ENCODE measurements at places on chromosomes 12 and 14.

- DNase-seq = no peak
These were observed 244.7 kb downstream of the C12orf75 start for GRCh38 chr12:105575235-105575634.

DNA sequence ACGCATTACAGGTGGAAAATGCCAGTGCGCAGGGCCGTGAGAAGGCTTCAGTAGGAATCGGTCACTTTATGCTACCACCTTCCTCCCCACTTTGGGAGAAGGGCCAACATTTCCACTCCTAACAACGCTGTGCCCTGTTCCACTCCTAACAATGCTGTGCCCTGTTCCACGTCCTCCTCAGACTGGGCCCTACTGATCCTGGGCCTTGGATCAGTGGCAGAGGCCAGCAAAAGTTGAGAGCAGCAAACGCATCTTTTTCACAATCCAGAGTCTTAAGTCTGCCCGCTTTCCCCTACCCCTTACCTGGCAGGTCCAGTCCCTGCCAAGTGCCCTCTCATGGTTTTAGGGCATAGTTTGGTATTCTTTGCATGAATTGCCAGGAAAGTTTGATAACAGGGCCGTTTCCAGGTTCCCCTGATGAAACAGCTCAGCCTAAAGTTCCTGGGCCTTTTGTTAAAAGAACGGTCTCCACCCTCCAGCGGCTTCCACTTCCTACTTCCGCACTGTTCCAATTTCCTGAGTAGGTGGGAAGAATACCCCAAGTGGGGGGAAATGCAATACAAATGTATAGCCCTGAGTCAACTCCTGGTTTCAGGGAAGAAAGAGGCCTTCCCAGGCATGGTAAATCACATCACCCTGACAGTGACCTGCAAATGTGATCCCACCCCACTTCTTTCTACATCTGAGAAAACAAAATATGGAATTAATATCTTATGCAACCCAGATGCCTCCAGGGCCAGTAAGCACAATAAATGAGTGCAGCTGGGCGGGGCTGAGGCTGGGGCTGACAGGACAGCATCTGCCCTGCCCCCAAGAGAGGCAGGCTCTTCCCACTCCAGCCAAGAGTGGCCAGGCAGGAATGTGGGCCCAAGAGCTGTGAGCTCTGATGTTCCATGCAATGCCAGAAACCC, 15.0 kb downstream of the KCTD10 start:
- peak; percentile 67 for DNase-seq

DNA sequence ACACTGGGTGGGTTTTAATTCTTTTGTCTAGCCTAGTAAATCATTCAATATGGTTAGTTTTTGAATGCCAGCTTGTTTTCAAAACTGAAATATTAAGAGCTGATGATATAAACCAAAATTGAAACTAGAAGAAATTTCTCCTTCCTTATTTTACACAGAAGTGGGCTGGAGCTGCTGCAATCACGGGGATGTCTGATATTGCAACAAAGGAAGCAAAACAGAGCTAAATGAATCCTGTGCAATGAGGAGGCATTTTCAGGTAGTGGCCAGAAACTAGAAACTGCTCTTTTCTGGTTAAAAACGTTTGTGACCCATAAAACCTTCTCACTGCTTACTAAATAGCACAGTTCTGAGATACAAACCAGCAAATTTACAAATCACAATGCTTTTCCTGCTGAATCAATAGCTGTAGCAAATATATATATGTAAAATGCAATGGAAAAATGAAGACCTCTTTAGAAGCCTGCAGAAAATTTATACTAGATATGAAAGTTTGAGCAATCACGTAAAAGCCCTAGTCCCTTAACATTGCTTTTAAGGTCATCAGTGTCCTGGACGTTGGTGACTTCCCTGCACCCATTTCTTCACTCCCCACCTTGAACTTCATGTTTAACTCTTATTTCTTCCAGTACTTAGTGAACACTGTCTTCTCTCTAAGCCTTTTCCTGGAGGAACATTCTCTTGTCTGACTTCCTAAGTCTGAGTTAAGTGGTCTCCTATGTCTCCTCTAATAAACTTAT, 15.9 kb upstream of the LRRK2 start:
- no peak for DNase-seq

- DNase-seq = no peak
These were observed 11.5 kb downstream of the ISCA2 start for GRCh38 chr14:74504874-74505720.

DNA sequence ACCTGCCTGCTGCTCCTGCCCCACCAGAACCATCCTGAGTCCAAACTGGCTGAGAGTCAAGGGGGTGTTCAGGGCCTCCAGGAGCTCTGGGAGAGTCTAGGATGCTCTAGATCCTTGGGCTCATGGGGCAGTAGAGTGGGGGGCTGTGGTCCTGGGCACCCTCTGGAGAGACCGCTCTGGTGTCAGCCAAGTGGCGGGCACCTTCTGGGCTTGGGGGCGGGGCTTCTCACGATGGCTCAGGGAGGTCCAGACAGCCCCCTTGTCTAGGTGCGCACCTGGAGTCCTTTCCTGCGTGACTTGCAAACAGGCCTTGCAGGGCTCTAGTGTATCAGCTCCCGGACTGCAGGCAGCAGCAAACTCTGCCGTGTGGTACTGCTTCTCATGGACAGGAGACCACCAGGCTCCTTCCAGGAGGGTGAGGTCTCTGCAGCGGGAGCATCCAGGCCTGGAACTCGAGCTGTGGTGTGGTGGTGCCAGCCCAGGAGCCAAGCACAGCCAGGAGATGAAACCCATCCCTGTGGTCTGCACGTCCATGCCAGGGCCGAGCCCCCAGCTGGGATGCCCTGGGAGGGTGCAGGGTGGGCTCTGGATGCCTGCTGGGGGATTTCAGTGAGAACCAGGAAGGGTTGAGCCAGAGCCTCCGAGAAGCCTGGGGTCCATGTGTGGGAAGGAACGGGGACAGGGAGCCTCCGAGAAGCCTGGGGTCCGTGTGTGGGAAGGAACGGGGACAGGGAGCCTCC, 15.0 kb downstream of the PACS2 start:
- no peak for DNase-seq

- no peak for DNase-seq
These were observed 392.0 kb downstream of the FUT8 start for GRCh38 chr14:65804439-65805112.

DNA sequence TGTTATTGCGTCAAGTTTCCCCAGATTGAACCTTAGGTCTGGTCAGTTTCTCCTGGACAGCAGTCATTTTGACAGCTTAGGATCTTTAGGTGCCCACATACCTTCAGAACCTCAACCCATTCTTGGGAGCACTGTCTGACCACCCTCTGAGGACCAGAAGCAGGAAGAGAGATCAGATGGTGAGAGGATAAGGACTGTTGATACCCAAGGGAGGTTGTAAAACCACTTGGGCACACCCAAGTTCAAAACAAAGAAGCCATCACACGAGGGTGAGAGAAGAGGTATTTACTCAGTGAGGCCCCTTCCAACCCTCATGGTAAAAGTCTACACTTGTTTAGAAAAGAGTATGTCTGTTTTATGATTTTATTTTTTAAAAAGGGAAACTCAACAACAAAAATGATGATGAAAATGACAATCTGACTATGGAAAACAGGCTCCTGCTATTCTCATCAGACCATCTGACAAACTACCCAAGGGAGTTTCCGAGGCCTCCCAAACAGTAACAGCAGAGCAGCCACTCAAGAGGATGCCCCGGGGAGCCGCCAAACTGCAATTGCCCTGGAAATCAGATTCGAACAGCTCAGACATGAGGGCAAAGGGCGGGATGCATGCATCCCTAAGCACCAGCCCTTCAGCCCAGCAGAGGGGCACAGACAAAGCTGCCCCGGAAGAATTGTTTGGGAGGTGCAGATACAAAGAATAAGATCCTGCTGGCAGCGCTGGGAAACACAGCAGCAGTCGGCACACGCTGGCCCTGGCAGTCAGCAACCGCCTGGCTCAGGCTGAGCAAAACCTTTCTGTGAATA, 162.6 kb upstream of the PLEKHG7 start:
- DNase-seq = peak; percentile 43

DNA sequence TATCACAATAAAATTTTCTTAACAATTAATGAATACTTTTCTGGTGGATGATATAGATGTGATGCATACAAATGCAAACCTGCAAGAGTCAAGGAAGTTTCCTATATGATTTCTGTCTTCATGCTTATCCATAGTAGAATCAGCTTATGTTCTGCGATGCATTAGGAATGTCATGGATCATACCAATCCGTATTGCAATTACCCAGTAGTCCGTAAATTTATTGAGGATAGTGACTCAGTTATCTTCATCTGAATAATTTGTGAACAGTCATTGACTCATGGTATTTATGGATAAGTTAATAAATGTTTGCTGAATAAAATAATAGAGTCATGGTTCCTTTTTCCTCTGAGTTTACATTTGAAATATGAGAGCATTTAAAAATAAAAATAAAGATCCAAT, 483.4 kb downstream of the LRFN5 start:
- no peak for DNase-seq

DNA sequence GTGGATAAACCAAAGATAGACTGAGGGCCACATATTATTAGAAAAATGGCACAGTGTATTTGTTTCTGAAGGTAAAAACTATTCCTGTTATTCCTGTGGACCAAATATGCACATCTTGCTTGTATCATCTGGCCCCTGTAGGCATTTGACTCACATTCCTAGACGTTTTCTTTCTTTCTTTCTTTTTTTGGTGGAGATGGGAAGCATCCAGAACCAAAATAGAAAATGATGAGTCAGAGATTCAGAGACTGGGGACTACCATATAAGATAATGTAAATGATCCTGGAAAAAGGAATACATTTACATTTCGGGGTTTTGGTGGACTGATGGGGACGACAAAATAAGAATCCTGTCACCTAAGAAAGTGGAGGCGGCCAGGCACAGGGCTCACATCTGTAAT, 24.2 kb downstream of the TRIM9 start:
- DNase-seq = no peak

DNA sequence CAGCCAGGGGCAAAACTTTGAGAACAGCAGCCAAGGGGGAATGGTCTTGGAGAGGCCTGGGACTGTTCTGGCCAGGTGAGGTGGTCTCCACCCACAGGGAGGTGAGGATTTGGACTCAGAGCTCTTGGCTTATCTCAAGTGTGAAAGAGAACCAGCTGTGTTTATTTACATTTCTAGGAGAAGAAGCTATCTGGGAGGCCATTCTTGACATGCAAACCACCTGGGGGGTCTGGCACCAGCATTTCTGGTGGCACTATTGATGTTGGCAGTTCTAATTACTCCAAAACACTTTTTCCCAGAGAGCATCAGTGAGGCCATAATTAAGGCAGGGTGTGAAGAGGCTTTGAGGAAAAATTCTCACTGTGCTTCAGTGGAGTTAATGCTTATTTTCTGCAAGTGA, 95.1 kb downstream of the CAND1 start:
- peak; percentile 65 for DNase-seq

GRCh38 chr14:36295642-36296627, 24.5 kb downstream of the MBIP start:
- DNase-seq = no peak

DNA sequence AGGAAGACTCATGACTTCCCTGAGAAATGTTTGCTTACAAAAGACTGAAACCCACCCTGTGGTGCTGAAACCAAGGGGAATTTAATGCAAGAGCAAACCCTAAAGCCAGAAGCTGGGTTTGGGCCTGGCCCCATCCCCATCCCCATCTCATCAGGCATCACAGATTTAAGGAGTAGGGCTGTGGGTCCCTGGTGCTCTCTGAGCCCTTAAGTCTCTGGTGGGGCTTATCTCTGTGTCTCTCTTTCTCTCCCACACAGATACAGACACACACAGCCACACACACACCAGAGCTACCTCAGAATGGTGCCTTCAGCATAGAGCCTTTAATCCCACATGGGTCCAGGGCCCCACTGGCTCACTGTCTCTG, 237.1 kb downstream of the SLC41A2 start:
- DNase-seq = no peak

DNA sequence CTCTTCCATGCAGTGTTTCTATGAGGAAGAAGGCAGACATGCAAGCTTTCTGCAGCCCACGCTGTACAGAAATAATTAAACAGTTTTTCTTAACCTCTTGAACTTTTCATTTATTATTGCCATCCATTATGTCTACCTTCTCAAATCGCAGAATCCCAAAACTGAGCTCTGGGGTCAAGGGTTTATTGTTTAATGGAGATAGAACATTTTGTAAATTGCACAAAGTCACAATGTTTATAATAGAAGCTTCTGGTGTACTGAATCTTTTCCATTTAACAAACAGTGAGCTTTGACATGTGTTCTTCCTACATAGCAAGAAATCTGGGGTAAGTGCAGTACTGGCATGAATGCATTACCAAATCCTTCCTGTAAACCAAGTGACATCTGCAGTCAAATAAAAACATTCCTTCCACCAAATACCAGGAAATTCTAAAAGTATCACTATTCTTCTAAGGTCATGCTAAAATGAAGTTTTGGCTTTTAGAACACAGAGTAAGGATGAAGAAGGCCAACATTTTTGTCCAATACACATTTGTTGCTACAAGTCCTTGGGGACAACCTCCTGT, 385.3 kb upstream of the DDHD1 start:
- no peak for DNase-seq

DNA sequence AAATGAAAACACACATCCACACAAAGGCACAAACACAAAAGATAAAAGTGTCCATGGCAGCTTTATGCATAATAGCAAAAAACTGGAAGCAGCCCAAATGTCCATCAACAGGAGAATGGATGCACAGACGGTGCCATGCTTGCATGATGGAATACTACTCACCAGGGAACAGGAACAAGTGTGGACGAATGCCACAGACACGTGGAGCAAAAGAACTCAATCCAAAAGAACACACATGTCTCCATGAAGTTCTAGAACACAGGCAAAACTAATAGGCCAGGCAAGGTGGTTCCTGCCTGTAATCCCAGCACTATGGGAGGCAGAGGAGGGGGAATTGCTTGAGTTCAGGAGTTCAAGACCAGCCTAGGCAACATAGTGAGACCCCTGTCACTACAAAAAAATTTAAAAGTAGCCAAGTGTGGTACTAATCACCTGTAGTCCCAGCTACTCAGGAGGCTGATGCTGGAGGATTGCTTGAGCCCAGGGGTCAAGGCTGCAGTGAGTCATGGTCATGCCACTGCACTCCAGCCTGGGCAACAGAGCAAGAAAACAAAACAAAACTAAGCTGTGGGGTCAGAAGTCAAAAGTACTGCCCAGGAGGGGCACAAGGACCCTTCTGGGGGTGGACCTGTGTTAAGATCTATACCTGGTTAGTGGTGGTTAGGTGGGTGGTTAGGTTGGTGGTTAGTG, 7.3 kb upstream of the TMEM119 start:
- DNase-seq = no peak

- no peak for DNase-seq
These were observed 15.2 kb downstream of the SCNN1A start for GRCh38 chr12:6360080-6360571.

- DNase-seq = no peak
These were observed 5.1 kb downstream of the PAPLN start for GRCh38 chr14:73242357-73242901.

GRCh38 chr12:97921979-97922722, 459.5 kb downstream of the RMST start:
- DNase-seq = no peak
